ENCODE measurements at places on chromosomes 5 and 9. TPM values are rescaled to one million over a fixed set of nuclear protein-coding genes. Genes with fewer than 3 reads are reported as not detected.
A peak's percentile ranks its signal among the peaks of the same experiment; 100 is the strongest.

- DNase-seq = no peak
These were observed 24.2 kb downstream of the XRCC4 start for GRCh38 chr5:83101514-83101913.

GRCh38 chr5:14011089-14012020 is 66.9 kb upstream of the DNAH5 start:
- DNase-seq = peak; percentile 17

DNA sequence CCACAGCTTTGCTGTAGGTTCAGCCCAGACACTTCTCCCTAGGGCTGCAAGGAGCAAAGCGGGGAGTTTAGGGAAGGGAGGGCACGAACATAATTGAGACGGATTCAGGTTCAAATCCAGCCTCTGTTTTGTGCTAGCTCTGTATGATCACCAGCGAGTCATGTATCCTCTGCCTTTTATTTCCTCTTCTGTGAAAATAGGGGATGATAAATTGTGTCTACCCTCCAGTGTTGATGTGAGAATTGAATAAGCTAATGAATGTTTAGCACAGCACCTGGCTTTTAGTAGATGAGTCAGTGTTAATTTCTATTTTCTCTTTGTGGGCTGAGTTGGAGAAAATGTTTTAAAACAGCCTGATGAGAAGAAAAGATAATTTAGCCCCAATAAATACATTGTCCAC is 6.2 kb downstream of the MLANA start:
- no peak for DNase-seq

GRCh38 chr5:15601274-15601673 is 101.3 kb downstream of the FBXL7 start:
- DNase-seq = no peak

DNA sequence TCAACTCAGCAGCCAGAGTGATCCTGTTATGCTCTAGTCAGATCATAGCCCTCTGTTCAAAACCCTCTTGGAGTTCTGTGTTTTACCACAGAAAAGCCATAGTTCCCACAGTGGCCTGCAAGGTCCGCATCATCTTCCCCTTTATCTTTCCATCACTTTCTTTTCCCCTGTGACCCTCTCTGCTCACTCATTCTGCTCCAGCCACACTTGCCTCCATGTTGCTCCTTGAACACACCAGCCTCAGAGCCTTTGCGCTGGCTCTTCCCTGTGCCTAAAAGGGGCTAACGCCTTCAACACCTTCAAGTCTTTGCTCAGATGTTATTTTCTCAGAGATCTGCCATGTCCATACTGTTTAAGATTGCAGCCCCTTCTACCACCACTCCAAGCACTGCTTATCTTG is 26.3 kb downstream of the CSF2 start:
- no peak for DNase-seq

DNA sequence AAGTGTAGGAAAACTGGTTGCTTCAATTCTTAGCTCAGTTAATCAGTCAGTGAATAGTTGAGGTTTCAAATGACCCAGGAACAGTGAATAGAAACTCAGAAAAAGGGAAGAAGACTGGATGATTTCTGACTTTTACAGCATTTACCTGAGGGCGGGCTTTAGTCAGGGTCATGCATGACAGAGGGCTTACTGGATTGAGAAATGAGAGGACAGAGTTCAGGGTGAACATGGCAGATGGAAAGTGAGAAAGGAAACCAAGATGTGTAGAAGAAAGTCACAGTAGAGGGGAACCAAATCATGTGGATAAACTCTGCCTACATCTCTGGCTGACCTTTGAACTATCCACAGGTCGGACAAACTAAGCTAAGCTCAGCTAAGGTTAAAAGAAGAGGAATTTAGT is 596.0 kb downstream of the SEMA5A start:
- DNase-seq = no peak

GRCh38 chr9:117511852-117512481 is 97.1 kb upstream of the ASTN2 start:
- DNase-seq = no peak

Gene DEPDC1B
- total RNA-seq = 21.2 TPM

Gene RANBP3L
- total RNA-seq = not detected

Gene SNCB
- total RNA-seq = not detected

Gene TTC39B
- total RNA-seq = 23.8 TPM

Gene PCDHB7
- total RNA-seq = not detected

Gene IL4
- total RNA-seq = 56.9 TPM

Gene SETD9
- 14.9 TPM for total RNA-seq

Gene GARNL3
- total RNA-seq = 1.5 TPM

Gene SLC26A2
- total RNA-seq = 9.3 TPM
